ENCODE measurements at places on chromosomes 2 and 18.

GRCh38 chr2:122384768-122385333 lies 629.4 kb downstream of the TSN start:
- no peak for DNase-seq

GRCh38 chr2:56167616-56168562 lies 15.9 kb upstream of the CCDC85A start:
- DNase-seq = no peak

- no peak for DNase-seq
Measured at GRCh38 chr18:7017013-7017412, 100.6 kb downstream of the LAMA1 start.

- DNase-seq = no peak
Measured at GRCh38 chr2:219020604-219021365, 20.5 kb downstream of the CFAP65 start.

DNA sequence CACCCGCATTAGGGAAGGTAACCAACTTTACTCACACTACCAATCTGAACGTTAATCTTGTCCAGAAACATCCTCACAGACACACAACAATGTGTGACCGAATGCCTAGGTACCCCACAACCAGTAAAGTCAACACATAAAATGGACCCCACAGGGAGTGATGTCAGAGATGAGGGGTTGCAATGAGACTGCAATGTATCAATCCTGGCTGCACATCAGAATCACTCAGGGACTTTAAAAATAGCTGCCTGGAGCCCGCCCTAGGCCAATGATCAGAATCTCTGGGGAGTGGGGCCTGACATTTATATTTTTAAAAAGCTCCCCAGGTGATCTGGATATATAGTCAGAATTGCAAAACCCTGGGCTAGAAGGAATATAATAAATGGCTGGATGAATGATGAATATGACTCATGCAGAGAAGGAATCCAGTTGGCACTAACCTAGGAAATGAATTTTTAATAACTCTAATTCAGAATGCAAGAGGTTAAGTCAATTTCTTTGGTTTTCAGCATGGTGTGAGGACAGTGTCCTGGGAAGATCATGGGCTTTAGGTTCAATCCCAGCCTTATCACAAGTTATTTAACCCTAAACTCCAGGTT lies 92.8 kb downstream of the COLEC12 start:
- DNase-seq = no peak

DNA sequence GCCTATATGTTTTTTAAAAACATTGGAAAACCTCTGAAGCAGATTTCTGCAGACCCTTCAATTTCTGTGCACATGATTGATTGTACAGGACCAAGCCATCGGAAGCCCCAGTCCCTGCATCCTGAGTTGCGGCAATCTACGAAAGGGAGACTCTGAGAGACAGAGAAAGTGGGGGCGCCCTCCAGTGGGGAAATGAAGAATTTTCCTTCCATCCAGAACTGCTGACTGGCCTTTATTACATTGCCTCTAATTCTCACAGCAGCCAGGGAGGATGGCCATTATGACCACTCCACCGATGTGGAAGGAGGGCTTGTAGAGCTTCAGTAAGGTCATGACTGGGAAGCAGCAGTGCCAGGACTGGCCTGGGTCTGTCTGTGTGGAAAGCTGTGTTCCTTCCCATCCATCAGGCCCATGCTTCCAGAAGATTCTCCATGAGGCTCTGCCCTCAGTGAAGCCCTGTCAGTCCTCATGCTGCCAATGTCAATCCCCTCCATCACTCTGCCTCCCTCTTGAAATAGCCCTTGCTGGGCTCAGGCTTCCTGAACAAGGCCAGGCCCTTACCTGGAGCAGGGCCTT lies 20.0 kb upstream of the RESP18 start:
- peak; percentile 35 for DNase-seq

GRCh38 chr18:37361335-37362157 lies 204.1 kb downstream of the CELF4 start:
- no peak for DNase-seq

GRCh38 chr2:69644506-69644979 lies 1.0 kb upstream of the AAK1 start:
- no peak for DNase-seq

- no peak for DNase-seq
Measured at GRCh38 chr2:217060516-217060915, 200.7 kb upstream of the TNP1 start.

DNA sequence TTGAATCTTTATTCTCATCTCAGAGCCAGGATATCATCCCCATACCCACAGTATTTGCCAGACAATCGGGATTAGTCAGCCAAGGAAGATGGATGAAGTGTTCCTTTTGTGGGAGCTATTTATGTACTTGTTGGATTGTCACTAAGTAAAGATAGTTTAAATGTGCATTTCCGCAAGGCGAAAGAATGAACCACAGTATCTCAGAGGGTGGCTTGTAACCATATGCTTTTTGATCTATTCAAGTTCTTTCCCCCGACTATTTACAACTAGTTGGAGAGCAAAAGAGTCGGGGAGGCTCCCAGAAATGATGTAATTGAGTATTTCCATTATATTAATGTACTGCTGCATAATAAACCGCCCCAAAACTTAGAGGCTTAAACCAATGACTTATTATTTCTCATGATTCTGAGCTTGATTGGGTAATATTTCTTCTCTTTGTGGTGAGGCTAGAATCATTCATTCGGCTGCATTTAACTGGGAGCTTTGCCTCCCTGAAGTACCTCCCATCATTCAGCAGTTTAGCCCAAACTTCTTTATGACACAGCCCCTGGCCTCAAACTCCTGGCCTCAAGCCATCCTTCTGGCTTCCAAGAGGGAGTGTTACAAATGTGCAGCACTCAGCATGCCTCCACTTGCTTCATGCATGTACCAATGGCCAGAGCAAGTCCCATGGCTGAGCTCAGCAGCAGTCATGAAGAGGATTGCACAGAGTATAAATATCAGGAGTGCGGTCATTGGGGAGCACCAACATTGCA lies 423.7 kb downstream of the METTL4 start:
- peak; percentile 70 for DNase-seq

GRCh38 chr2:215392687-215393270 lies 43.1 kb downstream of the FN1 start:
- no peak for DNase-seq

DNA sequence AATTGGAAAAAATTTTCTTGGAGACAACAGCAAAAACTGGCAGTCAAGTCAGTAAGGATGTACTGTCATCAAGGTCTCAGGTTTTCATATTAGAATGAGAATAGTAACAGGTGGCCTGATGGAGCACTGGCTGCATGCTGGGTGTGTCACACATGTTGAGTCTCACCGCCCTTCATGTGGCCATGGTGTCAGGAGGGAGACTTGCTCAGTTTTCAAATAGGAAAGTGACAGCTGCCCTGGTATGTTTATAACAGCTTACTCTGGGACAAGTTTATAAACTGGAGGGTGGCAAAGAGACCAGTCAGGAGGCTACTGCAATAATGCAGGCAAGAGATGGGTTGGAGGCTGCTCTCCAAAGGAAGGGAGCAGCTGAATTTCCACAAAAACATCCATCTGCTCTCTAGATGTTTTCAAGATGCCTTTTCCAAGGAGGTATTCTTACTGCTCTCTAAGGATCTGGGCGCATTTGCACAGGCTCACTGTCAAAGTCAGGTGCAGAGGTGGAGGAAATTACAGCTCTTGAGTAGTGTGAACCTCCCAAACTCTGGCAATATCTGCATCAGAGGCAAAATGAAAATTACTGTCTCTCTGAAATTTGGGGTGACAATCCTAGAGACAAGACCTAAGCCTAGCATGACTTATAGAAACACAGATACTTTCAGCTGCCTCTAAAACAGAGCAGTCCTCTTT lies 321.9 kb upstream of the RAB12 start:
- DNase-seq = no peak
